ENCODE measurements at places on chromosomes 1 and 21.

DNA sequence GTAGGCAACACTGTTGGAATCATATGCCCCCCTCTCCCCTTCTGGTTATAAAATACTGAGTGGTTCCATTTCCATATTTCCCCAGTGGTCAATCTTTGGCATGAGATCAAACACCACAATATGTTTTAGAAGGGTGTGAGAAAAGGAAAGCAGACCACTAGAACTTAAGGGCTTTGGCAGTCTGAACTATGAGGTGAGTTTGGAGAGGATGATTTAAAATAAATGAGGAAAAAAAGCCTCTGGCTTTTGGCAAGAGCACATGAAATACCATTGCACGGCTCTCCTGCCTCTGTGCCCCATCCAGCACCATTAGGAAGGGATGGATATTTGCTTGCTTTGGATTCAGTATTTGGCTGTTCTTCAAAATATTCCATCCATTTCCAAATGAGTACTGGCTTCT lies 339.5 kb upstream of the C1orf87 start:
- DNase-seq: no peak

- DNase-seq: no peak
Observed at GRCh38 chr1:9609998-9610397, 21.3 kb downstream of the TMEM201 start.

GRCh38 chr1:80154176-80154575 lies 1147.6 kb upstream of the ADGRL4 start:
- no peak for DNase-seq

DNA sequence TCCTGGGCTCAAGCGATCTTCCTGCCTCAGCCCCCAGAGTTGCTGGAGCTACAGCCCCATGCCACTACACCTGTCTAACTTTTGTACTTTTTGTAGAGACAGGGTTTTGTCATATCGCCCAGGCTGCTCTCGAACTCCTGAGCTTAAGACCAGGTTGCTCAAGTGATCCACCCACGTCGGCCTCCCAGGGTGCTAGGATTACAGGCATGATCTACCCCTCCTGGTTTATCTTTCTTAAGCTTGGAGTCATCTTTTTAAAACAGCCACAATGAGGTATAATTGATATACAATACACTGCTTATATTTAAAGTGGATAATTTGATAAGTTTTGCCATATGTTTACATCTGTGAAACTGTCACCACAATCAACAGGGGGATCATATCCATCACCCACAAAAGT lies 25.4 kb upstream of the WDR26 start:
- no peak for DNase-seq

GRCh38 chr1:17161926-17162800 lies 42.8 kb upstream of the PADI1 start:
- no peak for DNase-seq

- no peak for DNase-seq
Observed at GRCh38 chr1:232328486-232329102, 301.3 kb downstream of the SIPA1L2 start.

GRCh38 chr1:78255846-78256245 lies 210.1 kb downstream of the GIPC2 start:
- no peak for DNase-seq

DNA sequence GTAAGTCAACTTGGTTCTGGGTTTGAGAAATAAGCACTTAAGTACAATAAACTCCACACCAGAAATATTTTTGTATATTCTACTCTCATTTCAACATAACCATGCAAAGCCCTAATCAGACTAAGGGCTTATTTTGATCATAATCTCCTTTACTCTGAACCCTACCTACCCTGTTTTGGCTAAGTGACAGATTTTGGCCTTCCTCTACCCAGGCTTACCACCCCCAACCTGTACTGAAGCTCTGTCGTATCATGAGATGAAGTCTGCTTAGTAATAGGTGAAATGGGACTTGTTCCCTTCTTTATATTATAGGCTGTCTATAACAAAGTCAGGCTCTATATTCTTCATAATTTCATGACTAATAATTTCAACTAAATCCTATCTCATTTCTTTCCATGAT lies 135.5 kb downstream of the RERE start:
- no peak for DNase-seq

- no peak for DNase-seq
Observed at GRCh38 chr1:3471356-3472087, 17.1 kb downstream of the ARHGEF16 start.

Measured in stimulated activated CD4-positive, alpha-beta T cell treated with anti-CD3 and anti-CD28 coated beads, Interleukin-15, amount 100 ng/mL, for 1 hour (primary cell).